ENCODE measurements at places on chromosomes 3 and 15.

DNA sequence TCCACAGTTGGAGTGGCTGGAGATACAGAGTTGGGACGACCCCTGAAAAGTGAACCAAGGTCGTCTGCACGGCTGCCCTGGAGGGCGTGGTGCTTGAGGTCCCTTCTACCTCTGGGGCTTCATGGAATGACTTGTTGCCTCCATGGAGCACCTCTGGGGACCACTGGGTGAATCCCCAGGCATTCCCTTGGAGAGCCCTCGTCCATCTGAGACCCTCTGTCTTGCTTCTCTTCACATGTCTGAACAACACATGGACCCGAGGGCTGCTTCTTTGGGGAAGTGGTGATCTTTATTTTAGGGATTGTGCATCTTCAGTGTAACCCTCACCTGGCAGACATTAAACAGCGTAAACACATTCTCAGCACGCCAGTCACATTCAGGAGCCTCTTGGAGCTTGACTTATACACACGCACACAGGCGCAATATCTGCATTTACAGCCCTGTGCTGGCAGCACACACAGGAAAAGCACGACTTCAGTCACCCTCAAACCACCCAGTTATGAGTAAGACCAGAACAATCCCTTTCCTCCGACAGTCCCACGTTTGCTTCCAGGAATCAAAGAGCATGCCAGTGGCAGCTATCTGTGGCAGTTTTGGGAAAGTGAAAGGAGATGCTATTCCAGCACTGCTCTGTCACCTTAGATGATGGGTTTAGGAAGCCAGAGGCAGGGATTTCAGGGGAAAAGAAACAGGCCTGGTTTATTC, 12.6 kb downstream of the FAM107A start:
- DNase-seq = peak; percentile 58

DNA sequence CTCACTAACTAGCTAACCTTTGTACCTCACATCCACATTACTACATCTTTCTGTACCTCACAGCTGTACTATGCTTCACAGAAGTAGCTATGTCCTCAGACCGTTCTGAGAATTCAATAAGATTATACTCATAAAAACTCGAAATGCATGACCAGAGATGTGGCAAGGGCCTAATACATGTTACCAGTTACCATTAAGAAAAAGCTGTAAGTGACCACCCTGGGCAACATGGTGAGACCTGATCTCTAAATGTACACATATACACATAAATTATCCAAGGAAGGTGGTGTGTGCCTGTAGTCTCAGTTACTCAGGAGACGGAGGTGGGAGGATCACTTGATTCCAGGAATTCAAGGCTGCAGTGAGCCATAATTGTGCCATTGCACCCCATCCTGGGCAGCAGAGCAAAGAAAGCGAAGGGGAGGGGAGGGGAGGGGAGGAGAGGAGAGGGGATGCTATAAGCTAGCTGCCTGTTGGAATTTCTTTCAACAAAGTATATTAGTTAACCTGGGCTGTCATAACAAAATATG, 482.6 kb upstream of the ZNF717 start:
- DNase-seq = no peak

DNA sequence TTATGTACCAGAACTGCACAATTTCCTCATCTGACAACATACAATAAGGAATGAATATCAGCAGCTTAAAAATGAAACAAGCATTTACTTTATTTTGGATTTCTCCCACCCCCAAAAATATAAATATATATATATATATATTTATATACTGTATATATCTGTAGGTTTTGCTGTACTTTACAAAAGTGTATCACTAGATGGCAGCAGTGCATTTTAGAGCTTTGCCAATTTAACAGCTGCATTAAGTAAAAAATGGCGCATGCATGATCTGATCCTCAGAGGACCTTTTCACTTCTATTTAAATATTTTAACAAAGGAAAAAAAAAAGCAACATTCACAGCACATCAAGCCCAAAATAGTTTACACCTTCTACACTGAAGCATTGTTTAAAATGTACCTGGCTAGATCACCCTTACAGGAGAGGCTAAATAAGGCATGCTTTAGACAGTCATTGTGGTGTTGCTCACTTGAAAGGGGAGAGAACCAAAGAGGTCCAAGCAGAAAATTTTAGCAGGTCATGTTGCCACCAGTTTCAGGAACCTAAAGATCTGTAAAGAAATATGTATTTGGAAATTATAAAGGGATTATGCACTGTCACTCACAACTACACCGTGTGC, 72.6 kb downstream of the NPTN start:
- DNase-seq = peak; percentile 89

- DNase-seq = no peak
Measured at GRCh38 chr3:46544771-46545503, 21.2 kb downstream of the LRRC2 start.

GRCh38 chr3:70120357-70120966, 120.9 kb downstream of the SAMMSON start:
- peak; percentile 88 for DNase-seq
